NT2/D1 (cell line): ENCODE measurements at places on chromosomes 7 and 10.
A peak's percentile ranks its signal among the peaks of the same experiment; 100 is the strongest.

DNA sequence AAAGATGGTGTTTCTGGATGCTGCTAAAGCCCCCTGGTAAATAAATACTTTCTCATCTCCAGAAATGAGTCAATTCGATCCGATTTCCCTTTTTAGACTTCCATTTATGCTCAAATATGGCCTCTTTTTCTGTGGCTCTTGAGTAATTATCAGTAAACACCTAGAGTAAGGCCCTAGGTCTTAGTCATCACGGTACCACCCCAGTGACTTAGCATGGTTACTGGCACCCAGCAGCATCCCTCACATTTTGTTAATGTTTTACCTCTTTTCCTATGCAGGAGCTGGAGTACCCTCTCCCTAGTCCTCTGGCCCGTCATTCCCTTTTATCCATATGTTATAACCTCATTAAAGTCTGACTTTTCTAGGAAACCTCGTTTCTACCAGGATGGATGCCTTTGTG lies 19.5 kb downstream of the CHN2 start:
- no peak for DNase-seq

GRCh38 chr7:30980751-30981150 lies 17.0 kb downstream of the GHRHR start:
- DNase-seq = no peak

DNA sequence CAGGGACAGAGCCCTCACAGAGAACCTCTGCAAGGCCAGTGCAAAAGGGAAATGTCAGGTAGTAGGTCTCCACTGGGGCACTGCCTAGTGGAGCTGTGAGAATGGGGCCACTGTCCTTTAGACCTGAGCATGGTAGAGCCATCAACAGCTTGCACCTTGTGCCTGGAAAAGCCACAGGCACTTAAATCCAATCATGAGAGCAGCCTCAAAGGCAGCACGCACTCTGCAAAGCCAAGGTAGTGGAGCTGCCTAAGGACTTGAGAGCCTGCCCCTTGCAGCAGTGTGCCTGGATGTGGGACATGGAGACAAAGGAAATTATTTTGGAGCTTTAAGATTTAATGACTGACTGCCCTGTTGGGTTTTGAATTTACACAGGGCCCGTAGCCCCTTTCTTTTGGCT lies 918.5 kb upstream of the POT1 start:
- no peak for DNase-seq

GRCh38 chr7:129169686-129170440 lies 18.6 kb upstream of the SMO start:
- no peak for DNase-seq

GRCh38 chr10:21021843-21022594 lies 124.9 kb upstream of the NEBL start:
- no peak for DNase-seq

- DNase-seq = no peak
Observed at GRCh38 chr7:159022238-159022993, 122.3 kb downstream of the VIPR2 start.

- peak; percentile 58 for DNase-seq
Observed at GRCh38 chr7:80018941-80019808, 115.5 kb upstream of the GNAI1 start.

- DNase-seq = no peak
Observed at GRCh38 chr10:80493522-80494051, 39.5 kb downstream of the TSPAN14 start.

GRCh38 chr7:39270018-39270417 lies 292.3 kb downstream of the POU6F2 start:
- DNase-seq = no peak

GRCh38 chr7:157542068-157543021 lies 205.5 kb downstream of the DNAJB6 start:
- no peak for DNase-seq

DNA sequence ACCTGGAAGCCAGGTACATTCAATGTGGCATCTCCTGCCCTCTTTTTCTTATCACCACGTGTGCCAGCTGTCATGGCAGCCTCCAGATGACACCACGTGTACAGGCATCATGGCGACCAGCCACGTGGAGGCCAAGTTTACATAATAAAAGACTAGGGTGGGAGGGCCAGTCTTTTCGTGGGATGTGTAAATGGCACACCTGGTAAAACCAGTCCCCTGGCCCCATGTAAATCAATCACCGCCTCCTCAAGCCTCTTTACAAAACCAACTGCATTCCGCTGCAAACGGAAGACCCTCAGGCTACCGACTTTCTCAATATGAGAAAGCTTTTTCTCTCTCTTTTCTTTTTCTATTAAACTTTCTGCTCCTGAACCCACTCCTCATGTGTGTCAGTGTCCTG lies 65.1 kb upstream of the PHF14 start:
- DNase-seq = peak; percentile 65

DNA sequence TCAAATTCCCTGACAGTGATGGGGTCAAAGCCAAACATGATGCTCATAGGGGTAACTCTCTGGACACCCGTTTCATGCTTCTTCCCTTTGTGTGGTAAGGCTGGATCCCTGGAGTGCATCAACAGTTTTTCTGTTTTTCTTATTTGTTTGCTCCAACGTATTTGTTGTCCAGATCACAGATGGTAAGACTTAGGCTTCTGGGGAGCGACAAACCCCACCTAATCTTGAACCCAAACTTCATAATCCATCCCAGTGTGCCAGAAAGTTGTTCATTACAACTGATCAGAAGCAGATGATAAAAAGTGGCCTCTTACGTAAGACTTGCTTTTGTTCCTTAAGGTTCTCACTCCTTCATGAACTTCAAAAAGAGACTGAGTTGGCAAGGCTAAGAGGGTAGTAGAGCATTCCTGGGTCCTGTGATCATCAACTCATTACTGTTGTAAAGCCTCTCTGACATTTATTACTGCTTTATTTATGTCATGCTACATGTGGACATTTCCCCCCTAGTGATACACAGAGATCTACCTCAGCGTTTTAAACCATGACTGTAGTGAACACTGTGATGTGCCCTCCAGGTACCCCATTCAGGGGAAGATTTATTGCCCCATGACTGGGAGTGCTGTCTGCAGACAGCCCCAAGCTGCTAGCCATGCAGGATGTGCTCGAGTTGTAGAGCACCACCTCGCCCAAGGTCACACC lies 125.6 kb downstream of the CCDC71L start:
- DNase-seq = no peak

GRCh38 chr7:43674559-43675436 lies 54.5 kb downstream of the COA1 start:
- DNase-seq = no peak

GRCh38 chr10:116926426-116926825 lies 77.1 kb downstream of the ENO4 start:
- no peak for DNase-seq

DNA sequence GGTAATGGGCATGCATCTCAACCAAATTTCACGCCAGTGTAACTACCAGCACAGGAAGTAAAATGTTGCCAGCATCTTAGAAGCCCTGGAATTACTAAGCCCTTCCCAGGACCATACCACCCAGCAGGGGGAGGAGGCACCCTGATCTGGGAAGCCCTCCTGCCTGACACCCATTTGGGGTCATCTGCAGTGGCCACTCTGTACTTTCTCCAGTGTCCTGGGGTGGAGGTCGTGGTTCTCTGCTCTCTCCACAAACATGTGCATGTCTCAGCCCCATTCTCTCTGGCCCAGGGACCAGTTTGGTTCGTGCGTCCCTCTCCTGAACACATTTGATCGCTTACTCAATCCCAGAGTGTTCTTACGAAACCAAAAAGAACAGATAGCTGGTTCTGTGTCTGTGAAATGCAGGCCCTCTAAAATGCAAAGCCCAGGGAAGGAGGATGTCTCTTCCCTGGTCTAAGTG lies 9.4 kb upstream of the LRRC27 start:
- no peak for DNase-seq

DNA sequence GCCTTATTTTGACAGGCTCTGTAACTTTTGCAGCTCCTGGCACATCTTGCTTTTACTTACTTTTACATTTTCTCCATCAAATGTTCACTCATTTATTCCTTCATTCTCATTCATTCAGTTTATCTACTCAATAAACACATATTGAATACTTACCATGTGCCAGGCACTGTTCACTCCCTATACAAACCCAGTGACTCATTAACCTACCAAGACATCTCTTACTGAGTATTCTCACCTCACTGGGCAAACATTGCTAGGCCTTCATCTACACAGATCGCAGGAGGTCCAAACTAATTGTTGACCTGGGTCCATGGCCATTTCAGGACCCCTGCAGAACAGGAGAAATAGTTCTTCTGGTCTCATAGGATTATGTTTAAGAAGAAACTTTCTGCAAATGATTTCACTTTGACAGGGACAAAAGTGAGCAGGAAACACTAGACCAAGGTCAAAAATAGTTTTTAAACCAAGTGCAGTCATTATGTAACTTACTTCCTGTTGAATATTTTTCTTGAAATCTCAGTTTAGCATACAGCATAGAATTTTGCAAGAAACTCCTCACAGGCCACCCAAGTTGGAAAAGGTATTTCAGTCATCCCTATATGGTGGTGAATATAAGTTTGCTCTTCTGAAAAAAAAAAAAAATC lies 17.6 kb downstream of the SLC26A4 start:
- DNase-seq = no peak

GRCh38 chr7:135575296-135575695 lies 17.6 kb downstream of the NUP205 start:
- DNase-seq = no peak

DNA sequence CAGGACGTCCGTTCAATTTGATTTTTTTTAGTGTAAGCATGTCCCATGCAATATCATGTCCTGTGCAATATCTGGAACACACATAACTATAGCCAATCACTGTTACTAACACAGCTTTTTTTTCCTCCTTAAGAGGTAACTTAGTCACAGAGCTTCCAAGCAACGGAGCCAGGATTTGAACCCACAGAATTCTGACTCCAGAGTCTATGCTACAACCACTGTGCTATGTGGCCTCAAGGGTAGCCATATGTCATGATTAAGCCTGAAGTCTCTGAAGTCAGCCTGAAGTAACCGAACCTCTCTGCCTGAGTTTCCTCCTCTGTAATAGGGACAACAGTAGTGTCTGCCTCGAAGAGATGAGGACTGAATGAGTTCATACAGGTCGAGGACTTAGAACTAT lies 42.2 kb upstream of the TCF7L2 start:
- DNase-seq = no peak

DNA sequence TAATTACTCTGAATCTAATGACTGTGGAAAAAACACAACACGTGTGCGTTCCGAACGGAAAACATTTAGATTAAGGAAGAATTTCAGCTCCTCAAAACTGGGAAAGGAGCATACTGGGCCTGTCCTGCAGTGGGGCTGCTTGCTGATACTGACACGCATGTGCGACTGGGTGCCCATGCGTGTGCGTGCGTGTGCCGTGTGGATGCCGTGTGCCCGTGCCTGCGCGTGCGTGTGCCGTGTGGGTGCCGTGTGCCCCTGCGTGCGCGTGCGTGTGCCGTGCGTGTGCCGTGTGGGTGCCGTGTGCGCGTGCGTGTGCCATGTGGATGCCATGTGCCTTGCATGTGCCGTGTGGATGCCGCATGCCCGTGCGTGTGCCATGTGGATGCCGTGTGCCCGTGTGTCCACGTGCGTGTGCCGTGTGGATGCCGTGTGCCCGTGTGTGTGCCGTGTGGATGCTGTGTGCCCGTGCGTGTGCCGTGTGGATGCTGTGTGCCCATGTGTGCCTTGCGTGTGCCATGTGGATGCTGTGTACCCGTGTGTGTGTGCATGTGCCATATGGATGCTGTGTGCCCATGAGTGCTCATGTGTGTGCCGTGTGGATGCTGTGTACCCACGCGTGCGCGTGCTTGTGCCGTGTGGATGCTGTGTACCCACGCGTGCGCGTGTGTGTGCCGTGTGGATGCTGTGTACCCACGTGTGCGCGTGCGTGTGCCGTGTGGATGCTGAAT lies 28.2 kb downstream of the PWWP2B start:
- no peak for DNase-seq

- no peak for DNase-seq
Observed at GRCh38 chr10:30373596-30374327, 24.7 kb upstream of the MTPAP start.
